Transverse colon (tissue), 4 donors: ENCODE measurements at places on chromosomes 7 and 10. TPM values are rescaled to one million over a fixed set of nuclear protein-coding genes. Genes with fewer than 3 reads are reported as not detected.
A peak's percentile ranks its signal among the peaks of the same experiment; 100 is the strongest.

DNA sequence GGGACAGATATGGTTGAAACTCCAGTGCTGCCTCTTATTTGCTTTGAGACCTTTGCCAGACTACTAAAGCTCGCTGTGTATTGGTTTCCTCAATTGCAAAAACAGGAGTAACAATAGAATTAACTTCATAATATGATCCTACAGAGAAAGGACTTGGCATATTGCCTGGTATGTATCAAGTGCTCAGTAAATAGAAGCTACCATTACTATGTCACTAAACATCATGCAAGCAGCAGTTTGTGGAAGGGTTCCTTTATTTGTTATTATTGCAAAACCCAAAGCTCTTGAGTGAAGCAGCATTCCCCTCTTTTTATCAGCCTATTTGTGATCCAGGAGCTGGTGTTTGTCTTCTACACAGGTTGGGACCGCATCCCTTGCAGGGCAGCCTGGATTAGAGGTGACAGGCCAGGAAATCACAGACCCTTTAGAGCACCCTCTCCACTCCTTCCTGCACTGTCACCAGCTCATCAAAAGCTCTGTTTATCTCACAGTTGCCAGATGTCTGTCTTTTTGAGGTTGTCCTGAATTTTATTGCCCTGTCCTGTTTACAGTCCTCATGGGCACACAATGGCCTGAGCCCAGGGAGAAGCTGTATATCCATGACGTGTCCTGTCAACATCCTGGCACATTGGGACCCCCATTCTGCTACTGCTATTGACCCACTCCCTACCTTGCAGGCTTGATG is 121.5 kb downstream of the SNX10 start:
- DNase-seq, result no peak

GRCh38 chr10:118343115-118343514 is 991 bp upstream of the FAM204A start:
- DNase-seq, result no peak

DNA sequence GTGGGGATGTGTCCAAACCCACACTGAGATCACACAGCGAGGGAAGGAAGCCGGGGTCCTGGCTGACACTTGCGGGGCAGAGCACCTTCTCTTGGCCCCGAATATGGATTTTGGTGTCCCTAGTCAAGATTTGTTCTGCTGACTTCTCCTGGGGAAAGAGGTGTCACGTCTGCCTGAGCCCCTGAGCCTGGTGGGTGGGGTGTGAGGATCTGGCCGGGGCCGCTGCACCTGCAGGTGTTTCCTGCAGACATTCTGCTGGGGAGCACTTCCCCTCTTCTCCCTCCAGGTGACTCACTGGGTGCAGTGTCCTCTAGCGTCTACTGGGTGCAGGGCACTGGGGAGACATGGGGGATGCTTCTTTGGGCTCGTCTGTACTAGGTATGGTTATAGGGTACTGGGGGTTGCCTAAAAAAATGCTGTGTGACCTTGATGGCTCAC is 99.2 kb downstream of the GRK5 start:
- DNase-seq, result peak; percentile 76

JCAD gene
- 13.0 TPM for total RNA-seq

DNA sequence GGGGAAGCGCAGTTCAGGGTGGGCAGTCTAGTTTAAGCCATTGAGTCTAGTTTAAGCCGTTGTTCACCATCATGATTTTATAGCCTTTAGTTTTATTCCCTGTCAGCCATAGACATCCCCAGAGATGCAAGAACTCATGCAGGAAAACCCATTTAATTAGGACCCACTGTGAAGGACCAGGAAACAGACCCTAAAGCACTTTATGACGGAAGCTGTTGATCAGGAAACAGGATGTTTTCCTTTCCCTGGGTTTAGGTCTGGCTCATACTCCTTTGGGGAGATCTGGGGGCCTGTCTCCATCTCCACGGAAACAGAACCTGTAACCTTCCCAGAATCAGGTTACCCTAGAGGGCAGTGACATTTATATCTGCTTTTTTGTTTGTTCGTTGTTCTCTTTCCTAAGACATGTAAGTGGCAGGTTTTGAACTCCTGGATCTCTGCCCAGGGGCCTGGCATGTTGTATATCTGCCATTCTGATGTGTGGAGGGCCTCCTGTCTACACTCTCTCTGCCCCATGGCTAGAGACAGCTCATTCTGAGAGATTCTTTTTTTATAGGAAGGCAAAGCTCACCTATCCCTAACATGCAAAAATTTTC is 657.2 kb upstream of the GALNT17 start:
- DNase-seq, result no peak

DNA sequence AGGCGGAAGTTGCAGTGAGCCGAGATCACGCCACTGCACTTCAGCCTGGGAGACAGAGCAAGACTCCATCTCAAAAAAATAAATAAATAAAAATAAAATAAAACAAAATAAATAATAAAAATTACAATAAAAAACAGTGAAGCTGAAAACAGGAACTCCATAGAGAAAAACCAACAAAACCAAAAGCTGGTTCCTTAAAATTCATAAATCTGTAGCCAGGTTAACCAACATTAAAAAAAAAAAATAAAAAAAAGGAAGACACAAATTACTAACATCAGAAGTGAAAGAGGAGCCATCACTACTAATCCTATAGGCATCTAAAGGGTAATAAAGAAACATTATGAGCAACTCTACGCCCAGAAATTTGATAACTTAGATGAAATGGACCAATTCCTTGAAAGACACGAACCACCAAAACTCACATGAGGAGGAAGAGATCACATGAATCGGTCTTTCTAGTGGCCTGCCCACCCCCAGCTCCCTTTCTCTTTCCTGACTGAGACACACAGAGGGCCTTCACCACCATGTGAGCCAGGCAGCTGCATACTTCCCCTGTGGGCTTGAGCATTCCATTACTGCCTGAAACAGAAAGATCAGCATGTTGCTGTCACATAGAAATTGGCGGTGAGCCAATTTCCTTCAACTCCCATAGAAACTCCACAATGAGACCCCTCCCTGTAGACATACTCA is 208.7 kb downstream of the MAD1L1 start:
- no peak for DNase-seq

DNA sequence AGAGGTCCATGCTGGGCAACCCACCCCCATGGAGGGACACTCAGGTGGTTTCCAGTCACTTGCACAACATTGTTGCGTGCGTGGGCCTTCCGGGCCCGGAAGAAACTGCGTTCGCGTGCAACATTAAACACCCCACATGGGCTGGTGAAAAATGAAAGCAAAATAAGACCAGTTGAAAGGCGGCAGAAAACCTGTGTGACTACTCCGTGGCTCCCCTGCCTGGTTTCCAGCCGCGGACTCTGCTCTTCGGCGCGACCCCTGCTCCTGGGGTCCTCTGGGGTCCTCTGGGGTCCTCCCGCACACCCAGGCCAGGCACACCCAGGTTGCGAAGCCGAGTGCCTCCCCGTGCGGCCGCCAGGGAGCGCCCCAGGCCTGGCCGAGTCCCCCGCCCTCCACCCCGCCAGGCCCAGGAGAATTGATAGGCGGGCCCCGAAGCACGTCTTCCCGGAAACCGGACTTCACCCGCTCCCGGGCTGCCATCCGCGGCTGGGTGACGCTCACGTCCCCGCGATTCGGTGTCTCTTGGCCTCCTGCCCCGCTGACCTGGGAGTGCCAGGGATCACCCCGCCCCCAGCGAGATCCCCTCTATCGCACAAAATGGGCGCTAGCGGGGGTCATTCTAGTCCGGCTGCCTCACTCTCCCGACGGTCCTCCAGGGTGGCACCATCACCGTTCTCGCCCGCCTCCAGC is 1.9 kb upstream of the SH2D4B start:
- DNase-seq, result peak; percentile 85

DNA sequence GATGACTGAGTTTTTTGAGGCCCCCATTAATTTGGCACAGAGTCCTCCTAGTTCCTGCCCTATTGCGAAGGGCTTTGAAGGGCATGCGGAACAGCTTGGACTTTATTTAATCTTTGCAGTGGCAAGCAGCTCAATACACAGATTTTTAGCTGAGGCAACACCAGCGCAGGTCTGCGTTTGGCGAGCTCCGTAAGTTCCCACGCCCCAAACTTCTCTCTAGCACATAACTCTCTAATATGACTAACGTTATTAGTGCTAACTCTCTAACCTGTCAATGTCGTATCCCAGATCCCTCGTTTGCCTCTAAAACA is 366 bp upstream of the TAF3 start:
- no peak for DNase-seq

DNA sequence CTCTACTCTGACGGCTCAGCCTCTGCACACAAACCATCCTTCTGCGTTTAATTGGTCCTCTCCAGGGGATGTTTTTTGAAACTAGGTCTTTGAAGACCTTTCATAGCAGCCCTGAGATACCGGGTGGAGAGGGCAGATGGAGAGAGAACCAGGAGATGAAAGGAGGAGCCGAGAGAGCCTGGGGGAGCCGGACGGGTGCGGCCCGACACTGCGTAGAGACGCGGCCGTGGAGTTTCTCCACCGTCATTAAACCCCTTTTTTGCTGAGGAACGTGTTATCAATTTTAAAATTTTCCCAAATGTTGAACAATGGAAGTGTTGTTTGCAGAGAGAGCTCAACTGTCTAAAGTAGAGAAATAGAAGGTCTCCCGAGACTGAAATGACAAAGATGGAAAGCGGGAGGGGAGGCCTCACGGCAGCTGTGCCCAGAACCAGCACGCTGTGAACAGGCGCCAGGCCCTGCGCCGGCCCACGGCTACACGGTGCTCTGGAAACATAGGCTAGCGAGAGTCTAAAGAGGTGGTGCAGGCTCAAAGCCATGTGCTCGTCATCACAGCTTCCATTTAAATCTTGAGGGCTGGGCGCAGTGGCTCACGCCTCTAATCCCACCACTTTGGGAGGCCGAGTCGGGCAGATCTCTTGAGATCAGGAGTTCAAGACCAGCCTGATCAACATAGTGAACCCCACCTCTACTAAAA is 307.0 kb downstream of the PTPRN2 start:
- DNase-seq, result no peak

DNA sequence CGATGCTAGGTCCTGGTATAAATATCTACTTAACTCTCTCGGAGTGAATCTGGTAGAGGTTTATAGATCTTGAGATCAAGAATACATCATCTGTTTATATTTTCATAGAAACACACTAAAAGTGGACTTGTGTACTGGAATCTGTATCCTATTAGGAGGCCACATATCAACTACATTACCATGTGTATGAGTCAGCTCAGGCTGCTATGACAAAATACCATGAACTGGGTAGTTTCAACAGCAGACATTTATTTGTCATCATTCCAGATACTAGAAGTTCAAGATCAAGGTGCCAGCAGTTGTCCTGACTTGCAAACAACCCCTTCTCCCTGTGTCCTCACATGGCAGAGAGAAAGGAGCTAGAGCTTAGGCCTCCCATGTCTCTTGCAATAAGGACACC is 113.9 kb upstream of the PFKP start:
- DNase-seq, result no peak

C7orf57 gene
- total RNA-seq, result not detected
